Activated T-helper 1 cell treated with anti-CD3 and anti-CD28 coated beads, Interleukin-12 subunit alpha, Interleukin-12 subunit beta, Interleukin-2, Interleukin-4 antibody, amounts not matched to agents 30 ng/mL and 10 ng/mL and 1 ng/mL, durations not matched to agents 14 hours and 24 hours and 36 hours (primary cell): ENCODE measurements at places on chromosomes 12 and 14. TPM values are rescaled to one million over a fixed set of nuclear protein-coding genes. Genes with fewer than 3 reads are reported as not detected.

DNA sequence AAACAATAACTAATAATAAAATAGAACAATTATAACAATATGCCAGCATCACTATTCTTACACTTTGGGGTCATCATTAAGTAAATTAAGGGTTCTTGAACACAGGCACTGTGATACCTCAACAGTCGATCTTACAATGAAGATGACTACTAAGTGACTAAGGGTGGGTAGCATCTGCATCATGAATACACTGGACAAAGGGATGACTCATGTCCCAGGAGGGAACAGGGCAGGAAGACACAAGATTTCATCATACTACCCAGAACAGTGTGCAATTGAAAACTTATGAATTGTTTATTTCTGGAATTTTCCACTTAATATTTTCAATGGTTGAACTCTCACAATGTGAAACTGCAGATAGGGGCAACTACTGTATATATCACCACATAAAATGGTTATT is 19.7 kb downstream of the TSPAN19 start:
- H3K4me3 ChIP-seq, result no peak overlapping the region
- H3K27ac ChIP-seq, result no peak overlapping the region
- H3K36me3 ChIP-seq, result no peaks in the 10 kb centered on the region
- H3K27me3 ChIP-seq, result no peaks in the 10 kb centered on the region
- no peak for DNase-seq
- no peaks in the 10 kb centered on the region for H3K4me1 ChIP-seq

- no peaks in the 10 kb centered on the region for H3K4me1 ChIP-seq
- H3K27me3 ChIP-seq, result peaks cover 3% of the 10 kb centered on the region
- no peak overlapping the region for H3K27ac ChIP-seq
These were observed 116.9 kb downstream of the SCFD1 start for GRCh38 chr14:30738978-30739377.

The LMNTD1 gene
- not detected in 2 replicates for total RNA-seq

The TSHR gene
- total RNA-seq, result 0.16 and 0.47 TPM in 2 replicates

The RFX4 gene
- total RNA-seq, result not detected in 2 replicates
